Hematopoietic multipotent progenitor cell treated with erythropoietin and hydrocortisone succinate and interleukin-3 and kit ligand, for 6 days (in vitro differentiated cells): ENCODE measurements at places on chromosomes 6 and 20.

GRCh38 chr6:53717566-53717965 lies 52.0 kb upstream of the KLHL31 start:
- DNase-seq = no peak

- DNase-seq = no peak
These were observed 17.3 kb downstream of the RAMACL start for GRCh38 chr6:166569206-166569605.

DNA sequence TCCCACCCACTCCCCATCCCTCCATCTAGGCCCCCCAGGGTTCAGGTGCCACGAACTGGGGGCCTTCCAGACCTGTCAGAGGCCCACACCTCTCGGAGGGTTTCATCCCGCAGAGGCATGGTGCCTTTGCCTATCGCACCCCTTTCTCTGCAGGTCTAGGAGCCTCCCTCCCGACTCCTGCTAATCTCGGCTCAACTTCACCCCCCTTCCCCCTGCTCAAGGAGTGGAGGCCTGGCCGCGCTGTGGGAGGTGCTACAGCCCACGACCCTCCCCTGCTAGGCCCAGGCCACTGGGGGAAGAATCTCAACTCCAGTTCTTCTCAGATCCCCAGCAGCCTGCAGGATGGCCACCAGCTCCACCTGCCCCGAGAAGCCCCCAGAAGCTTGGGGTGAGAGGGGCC lies at the start of gene TULP1:
TSS of gene TULP1 (minus strand) at position 157 of the 400 bp plus-strand sequence. CDS start at position 119, 38 bp downstream.
- DNase-seq = no peak

DNA sequence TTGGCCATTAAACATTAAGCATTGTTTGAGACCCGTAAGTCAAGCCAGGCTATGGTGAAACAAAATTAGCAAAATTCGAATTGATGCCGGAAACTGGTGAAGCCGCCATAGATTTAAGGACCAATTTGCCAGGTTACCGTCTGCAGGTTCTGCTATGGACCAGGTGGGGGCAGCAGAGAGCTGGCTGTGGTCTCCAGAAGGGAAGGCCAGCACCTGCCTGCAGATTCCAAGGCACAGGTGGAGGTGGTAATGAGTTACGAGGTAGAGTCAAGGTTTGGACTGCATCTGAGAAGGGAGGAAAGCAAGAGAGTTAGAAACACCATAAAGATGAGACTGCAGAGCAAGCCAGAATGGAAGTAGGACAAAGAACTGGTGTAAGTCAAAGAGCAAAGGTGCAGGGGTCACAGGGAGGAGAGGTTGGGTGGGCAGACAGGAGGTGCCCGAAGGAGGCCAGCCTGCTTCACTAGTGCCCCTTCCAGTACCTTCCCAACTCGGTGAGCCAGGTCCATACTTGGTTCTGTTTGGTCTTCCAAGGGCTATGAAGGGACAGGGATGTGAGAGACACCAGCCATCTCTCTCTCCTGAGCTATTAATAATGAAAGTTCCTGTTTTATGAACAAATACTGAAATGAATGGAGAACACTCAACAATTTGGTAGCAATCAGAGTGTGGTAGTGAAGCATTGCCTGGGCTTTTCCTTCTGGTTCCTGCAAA lies 131.6 kb upstream of the ESR1 start:
- DNase-seq = peak; percentile 48

GRCh38 chr20:19940988-19941460 lies 76.1 kb upstream of the NAA20 start:
- DNase-seq = no peak

DNA sequence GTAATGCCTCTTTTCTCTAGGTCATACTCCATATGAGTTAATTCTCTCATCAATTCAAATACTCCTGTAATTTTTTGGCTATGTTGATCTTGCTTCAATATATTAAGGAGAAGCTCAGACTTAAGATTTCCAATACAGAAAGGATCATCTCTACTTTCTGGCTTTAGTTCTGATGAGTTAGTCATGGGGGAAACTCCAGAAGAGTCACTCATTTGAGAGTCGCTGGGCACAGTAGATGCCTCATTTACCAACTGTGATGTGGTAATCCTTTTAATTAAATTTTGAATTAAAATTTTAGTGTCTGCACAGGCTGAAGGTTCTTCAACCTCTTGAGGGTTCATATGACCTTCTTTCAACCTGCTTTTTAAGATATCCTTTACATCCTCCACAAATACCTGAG lies 38.5 kb downstream of the DST start:
- DNase-seq = no peak

- DNase-seq = no peak
These were observed 314.0 kb upstream of the JAG1 start for GRCh38 chr20:10987651-10988383.

DNA sequence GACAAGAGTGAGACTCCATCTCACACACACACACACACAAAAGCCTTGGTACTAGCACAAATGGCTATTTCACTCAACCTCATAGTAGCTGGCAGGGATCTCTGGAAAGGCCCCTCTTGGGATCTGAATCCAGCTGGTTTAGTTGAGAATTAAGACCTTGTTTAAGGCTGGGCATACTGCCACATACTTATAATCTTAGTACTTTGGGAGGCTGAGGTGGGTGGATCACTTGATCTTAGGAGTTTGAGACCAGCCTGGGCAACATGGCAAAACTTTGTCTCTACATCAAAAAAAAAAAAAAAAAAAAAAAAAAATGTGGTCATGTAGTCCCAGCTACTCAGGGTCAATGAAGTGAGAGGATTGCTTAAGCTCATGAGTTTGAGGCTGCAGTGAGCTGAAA lies 628.3 kb downstream of the MMUT start:
- DNase-seq = no peak

DNA sequence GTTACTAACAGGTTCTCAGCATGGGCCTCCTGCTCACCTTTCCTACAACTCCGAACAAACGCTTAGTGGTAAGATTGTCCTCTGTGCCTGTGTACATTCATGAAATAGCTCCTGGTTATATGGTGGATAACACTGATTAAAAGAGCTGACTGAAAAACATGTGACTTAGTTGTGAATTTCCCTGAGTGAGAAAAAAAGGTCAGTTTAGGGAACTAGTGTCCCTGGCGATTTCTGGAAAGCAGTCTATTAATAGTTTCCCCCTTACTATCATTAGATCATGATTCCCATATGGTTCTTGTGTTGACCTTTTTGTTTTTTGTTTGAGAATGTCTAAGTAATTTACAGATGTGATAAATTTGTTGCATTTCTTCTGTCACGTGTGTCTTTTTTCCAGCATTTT lies 15.6 kb downstream of the SNRPC start:
- DNase-seq = no peak

DNA sequence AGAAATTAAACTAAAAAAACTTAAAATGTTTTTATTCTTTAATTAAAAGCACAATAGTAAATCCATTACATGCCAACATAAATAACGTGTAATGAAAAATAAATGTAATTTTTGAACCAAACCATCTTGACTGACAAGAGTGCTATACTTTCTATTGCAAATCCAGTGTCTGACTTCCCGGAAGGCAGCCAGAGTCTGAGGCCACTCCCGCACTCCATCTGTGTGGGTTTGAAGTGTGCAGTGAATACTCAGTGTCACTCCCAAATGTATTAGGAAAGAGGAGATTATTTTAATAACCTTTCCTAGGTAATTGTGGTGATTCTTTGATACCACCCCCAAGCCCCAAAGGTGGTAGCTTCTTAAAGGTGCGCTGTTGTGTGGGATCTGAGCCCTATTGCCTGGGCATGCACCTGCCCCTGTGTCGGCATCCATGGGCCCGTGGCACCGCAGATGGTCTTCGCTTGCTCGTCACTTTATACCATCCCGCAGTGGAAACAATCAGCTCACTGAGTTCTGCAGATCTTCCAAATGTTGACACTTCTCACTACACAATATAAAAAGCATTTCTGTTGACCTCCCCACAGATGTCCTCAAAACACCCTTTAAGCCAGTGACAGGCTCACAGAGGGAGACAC lies 391.2 kb downstream of the THBS2 start:
- DNase-seq = no peak

- DNase-seq = no peak
These were observed 137.0 kb downstream of the MTHFD1L start for GRCh38 chr6:151002491-151002935.

GRCh38 chr6:79710127-79710526 lies 79.0 kb downstream of the SH3BGRL2 start:
- DNase-seq = no peak

- DNase-seq = no peak
These were observed 219.2 kb downstream of the TRDN start for GRCh38 chr6:123417535-123417934.

- DNase-seq = peak; percentile 53
These were observed 7.7 kb upstream of the FOXF2 start for GRCh38 chr6:1381481-1382330.

GRCh38 chr6:83770910-83771309 lies 62.0 kb upstream of the SNAP91 start:
- no peak for DNase-seq

GRCh38 chr6:2791450-2791974 lies 26.3 kb downstream of the WRNIP1 start:
- DNase-seq = no peak

- DNase-seq = no peak
These were observed 26.7 kb downstream of the FOXO3 start for GRCh38 chr6:108587258-108588059.

- no peak for DNase-seq
These were observed 276.0 kb upstream of the SGK1 start for GRCh38 chr6:134593887-134594286.

GRCh38 chr20:49729780-49730179 lies 16.1 kb upstream of the B4GALT5 start:
- no peak for DNase-seq

- DNase-seq = no peak
These were observed 17.0 kb upstream of the ADGRF4 start for GRCh38 chr6:47681201-47681990.

DNA sequence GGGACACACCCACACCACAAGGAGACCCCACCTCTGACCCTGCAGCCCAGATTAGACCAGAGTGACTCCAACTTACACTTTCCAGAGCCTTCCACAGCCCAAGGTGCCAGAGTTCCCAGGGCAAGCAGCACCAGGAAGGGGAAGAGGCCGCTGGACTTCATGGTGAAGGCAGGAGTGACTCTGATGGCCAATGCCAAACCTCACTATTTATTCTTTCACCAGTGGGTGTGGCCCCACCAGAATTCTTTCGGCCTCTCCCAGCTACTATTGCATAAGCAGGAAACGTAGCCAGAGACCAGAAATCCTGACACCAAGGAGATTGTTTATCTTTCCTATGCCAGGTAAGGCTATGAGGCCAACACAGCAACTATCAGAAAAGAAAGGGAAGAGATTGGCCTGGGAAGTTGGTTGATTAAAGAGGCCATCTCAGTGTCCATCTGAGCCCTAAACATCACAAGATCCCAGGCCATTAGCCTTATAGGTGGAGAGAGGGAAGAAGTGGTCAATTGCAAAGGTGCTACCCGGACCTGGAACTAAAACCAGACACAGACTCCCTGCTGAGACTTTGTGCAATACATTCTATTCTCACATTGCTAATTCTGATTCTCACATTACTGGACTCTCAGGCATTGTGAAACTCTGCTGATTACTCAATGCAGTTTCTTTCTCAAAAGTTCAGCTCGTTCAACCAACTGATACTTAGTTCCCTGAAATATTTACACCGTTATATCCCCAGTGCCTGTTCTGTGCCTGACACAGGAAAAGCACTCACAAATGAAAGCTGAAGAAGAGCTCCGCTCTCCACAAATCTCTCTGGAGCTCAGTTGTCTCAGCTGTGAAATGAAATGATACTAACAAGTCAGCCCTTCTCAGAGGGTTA lies at the start of gene SLPI:
TSS of gene SLPI (minus strand) at position 182 of the 880 bp plus-strand sequence. CDS start at position 161, 21 bp downstream.
- peak; percentile 62 for DNase-seq

- DNase-seq = no peak
These were observed 38.1 kb downstream of the TXLNB start for GRCh38 chr6:139253656-139254055.

DNA sequence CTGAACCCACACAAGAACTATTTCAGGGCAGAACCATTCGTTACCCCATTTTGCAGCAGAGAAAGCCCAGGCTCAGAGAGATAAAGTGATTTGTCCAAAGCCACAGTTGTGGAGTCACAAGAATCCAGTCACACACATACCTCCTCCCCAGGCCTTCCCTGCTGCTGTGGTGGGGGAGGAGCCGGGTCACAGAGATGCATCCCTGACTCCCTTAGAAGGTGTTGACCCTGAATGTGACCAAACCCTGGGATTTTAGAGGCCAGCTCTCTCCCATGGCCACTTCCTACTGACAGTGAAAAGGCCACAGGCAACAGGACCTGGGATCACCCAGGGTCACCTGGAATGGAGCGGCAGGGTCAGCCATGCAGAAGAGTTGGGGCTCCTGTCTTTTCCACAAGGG lies 48.6 kb downstream of the CHMP4B start:
- no peak for DNase-seq

GRCh38 chr6:158847786-158848185 lies 28.6 kb upstream of the EZR start:
- DNase-seq = no peak

DNA sequence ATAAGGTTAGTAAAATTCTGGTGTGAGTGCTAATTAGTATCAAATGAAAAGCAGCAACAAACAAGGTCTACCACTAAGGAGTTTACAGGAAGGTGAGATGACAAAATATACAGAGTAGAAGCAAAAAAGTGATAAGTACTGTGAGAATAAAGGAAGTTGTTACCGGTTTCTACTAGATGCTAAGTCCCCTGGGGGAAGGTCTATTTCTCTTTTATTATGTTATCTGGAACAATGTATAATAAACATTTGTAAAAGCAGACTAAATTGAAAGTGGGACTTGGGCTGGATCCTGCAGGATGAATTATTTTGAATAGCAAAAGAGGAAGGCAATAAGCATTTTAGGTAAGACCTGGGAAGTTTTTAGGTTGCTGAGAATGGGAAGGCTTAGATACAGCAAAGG lies 158.7 kb upstream of the SLC22A16 start:
- no peak for DNase-seq

GRCh38 chr6:15734118-15734897 lies 71.5 kb upstream of the DTNBP1 start:
- no peak for DNase-seq

- DNase-seq = no peak
These were observed 179.2 kb upstream of the PROKR2 start for GRCh38 chr20:5495939-5496338.

GRCh38 chr20:341682-342081 lies 5.2 kb upstream of the NRSN2 start:
- DNase-seq = peak; percentile 74

DNA sequence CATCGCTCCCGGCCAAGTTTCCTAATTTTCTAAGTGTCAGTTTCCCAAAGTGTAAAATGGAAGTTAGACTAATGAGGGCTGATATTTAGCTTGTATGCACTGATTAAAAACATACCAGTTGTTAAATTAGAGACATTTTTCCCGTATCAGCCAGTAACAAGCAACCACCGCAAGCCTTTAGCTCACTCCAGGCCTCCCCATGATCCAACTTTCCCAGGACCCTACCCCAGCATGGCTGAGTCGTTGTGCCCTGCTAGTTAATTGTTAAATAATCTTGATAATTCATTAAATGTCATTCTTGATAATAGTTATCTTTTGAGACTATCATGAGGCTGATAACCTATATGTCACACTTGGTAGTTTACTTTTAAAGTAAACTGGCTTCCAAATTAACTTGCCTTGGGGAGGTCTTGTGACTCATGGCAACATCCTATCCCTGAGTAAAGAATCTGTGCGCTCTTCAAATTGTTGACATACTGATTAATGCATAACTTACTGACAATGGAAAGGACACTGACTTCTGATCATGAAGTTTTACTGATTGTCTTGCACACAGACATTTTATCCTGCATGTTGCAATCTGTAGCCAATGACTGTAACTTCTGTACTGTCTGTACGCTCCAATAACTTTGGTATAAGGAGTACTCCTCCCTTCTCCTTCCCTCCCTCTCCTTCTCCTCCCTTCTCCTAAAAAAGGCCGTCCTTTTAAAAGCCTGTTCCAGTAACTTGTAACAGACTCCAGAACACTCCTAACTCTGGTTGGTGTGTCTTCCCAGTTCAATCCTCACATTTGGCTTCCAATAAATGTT lies 6.3 kb upstream of the GTF3C6 start:
- no peak for DNase-seq
